ENCODE measurements at places on chromosomes 2 and 18.
A peak's percentile ranks its signal among the peaks of the same experiment; 100 is the strongest.

DNA sequence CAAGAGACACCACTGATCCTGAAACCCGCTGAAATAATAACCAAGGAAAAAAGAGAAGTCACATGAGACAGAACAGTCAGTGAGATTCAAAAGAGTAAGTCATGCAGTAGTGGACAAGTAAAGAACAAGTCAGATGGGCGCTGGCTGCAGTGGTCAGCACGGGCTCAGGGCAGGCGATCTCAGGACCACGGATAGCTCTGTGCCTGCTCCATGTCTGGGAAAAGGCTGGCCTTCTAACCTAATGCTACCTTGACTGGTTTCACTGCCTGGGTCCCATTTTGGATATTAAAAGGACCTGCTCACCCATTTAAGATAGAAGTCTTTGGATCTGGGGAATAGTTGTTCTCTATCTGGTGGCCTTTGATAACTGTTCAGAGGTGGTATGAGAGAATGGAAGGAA, 61.7 kb upstream of the LCLAT1 start:
- no peak for DNase-seq

GRCh38 chr18:75727456-75727855, 300.0 kb upstream of the SMIM21 start:
- DNase-seq: no peak

DNA sequence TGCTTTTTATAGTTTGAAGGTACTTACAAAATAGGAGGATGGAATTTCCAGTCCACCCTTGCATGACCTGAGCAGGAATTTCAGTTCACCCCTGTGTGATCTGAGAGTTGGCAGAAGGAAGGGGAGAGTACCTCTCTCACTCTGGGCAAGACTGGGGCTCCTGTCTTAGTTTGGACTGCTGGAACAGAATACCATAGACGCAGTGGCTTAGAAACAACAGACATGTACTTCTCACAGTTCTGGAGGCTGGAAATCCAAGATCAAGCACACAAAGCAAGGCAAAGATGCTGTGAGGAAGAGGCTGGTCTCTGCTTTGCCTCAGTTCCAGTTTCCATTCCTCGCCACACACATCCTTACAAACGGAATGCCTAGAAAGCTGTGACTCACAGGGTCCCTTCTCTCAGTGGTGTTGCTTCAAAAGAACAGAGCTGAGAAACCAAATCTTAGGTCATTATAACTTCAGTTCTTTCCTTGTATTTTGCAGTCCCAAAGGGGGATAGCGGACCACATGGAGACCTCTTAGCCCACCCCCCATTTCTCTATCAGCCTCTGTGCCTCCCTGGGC, 108.8 kb upstream of the HAAO start:
- DNase-seq: no peak

DNA sequence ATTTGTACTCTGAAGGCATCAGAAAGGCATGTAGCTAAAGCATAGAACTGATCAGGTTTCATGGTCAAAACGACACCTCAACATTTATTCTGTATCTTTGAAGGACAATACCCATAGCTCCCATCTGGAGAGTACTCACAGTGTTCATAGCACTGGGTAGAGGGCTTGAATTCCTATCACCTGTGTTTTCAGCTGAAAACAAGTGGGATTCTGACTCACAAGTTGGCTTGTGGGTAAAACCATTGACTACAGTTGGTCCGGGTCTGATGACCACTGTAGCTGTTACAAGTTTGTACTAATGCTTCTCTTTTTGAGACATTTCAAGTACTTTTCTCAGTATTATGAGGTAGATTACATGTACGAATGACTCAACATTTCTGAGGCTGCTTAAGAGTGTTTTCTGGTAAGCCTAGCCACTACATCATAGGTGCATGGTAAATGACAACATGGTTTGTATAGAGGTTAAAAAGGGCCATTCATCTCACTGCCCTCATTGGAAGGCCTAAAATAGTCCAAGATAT, 68.6 kb upstream of the PELI1 start:
- DNase-seq: no peak

DNA sequence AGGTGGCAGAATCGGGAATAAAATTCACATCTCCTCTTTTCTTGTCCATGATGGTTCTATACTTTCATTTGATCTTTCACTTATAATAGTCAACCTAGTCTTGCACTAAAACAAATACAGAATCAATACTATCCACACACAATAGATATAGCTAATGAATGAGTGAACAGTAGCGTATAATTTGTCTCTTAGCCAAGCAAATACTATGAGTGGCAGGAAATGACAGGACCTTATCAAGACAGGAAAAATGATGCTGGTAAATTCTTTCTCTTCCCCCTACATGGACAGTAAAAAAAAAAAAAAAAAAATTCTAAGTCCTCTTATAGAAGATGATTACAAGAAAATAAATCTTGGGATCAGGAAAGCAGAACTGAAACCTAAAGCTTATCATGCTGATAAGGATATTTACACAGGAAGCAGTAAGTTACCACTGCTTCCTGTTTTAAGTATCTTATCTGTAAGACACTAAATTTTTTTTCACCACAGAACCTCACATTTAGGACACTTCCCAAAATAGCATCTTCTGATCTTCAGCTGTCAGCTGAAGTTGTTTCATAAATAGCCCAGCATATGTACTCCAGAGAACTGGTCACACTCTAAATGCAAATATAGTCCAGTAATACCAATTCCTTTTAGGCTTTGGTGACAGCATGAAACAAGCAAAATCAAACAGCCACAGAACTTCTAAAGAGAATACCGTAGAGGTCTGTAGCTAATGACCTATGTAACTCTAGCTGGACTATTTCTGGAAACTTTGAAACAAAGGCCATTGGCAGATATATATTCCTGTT, 27.0 kb downstream of the IRS1 start:
- no peak for DNase-seq

DNA sequence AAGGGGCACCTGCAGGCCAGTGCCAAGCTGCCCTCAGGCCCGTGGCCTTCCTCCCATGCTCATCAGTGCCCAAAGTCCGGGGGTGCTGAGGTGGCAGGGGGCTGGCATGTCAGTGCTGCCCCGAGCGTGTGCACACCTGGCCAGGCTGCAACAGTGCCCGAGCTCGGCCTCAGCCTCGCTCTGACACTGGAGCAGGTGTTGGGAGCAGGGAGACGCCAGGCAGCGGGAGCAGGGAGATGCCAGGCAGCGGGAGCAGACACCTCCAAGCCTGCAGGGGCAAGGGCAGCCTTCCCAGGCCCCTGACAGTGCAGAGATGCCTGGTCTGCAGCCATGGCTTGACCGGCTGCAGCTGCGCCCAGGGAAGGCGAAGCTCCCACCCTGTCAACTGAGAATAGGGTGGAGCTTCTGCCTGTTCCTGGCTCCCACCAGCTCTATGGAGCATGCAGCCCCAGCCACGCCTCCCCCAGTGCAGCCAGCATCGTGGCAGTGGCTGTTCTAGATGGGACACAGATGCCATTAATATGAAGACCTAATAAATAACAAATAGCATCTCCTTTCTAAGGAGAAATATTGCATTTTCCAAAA, 82.4 kb downstream of the DTNB start:
- DNase-seq: peak; percentile 55

- no peak for DNase-seq
Measured at GRCh38 chr2:1609485-1610095, 134.7 kb downstream of the PXDN start.

- DNase-seq: no peak
Measured at GRCh38 chr18:30908381-30908780, 134.2 kb downstream of the DSC3 start.

DNA sequence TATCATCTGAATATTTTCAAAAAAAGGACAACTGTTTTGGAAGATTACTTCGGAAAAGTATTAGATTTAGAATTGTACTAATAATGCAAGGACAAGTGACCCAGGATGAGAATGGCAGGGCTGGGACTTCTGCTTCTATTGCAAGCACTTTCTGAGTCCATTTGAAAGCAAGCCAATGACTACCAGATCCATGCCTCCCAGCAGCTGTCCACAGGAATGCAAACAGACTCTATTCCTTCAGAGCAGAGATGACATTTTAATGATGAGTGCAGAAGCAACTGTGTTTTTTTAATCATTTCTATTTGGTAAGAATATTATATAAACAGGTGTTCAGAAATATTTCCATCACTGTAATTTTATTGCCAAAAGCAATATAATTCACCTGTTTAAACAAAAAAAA, 456.7 kb downstream of the SOX11 start:
- DNase-seq: no peak

DNA sequence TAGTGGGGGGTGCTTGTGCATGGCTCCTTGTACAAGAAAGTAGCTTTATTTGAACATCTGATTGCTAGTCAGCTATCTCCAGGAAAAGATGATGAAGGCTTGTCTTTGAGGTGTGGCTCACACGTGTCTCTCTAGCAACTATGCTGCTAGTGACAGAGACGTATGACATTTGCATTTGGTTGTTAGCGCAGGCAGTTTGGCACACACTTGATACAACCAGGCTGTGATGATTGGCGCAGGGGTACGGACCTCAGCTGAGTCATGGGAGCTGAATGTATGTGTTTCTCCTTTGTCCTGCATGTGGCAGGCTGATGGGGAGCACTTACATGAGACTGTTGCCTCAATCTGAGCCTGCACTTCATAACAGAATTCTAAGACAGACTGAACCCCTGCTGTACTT, 29.6 kb downstream of the PTCD3 start:
- peak; percentile 3 for DNase-seq

DNA sequence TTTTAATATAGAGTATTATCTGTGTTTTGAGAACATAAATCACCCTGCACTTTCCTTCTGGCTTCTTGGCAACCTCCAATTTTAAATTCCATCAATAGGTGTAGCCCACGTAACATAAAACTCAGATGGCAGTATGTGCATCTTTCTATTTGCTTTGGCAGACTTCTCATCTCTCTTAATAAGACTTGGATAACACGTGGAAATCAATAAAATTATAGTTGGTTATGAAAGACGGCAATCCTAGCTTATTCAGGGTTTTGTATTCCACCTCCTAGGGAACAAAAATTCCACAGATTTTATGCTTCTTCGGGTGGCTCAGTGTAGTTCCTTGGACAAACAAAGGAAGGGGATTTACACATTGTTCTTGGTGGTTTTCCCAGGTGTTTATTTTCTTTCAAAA, 299.3 kb downstream of the RND3 start:
- no peak for DNase-seq

DNA sequence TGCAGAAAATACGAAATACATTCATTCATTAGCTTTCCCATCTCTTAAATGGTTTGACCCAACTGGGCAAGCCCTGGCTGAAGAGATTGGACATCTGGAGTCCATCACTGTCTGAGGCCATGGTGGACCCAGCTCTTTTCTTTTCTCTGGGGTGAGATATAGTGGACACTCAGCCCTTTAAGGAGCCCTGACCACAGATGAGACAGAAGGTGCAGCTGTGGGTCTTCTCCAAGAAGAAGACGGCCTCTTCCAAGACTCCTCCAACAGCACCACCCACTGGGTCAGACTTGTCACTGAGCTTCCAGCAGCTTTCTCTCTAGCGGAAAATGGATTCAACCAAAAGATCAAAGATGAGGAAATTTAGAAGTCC, 27.2 kb downstream of the TWIST2 start:
- DNase-seq: no peak

GRCh38 chr2:121335294-121336290, 50.6 kb upstream of the TFCP2L1 start:
- no peak for DNase-seq

- no peak for DNase-seq
Measured at GRCh38 chr2:179951680-179952079, 55.4 kb downstream of the CWC22 start.

DNA sequence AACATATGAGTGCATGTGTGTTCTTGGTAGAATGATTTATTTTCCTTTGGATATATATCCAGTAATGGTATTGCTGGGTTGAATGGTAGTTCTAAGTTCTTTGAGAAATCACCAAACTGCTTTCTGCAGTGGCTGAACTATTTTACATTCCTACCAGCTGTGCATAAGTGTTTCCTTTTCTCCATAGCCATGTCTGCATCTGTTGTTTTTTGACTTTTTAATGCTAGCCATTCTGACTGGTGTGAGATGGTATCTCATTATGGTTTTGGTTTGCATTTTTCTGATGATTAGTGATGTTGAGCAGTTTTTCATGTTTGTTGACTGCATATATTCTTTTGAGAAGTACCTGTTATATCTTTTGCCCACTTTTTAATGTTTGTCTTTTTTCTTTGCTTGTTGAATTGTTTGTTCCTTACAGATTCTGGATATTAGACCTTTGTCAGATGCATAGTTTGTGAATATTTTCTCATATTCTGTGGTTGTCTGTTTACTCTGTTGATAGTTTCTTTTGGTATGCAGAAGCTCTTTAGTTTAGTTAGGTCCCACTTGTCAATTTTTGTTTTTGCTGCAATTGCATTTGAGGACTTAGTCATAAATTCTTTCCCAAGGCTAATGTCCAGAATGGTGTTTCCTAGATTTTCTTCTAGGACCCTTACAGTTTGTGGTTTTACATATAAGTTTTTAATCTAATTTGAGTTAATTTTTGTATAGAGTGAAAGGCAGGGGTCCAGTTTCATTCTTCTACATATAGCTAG, 17.6 kb upstream of the KCNE4 start:
- no peak for DNase-seq

DNA sequence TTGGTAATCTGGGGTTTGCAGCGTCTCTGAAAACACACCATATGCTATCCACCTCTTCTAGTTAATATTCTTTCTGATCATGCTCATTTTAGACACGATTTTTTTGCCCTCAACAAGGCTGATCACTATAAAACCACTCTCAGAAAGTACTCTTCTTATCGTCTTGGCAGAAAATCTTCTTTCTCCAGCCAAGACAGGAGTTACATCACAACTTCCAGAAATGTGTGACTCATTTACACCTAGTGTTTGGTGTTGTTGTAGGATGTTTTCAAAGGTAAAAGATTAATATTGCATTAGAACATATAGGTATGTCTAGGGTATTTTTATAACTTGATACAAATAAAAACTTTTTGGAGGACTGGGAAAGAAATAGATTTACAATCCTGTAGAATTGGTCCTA, 138.5 kb upstream of the NETO1 start:
- no peak for DNase-seq

GRCh38 chr2:118841828-118842461, 5.5 kb downstream of the EN1 start:
- no peak for DNase-seq

DNA sequence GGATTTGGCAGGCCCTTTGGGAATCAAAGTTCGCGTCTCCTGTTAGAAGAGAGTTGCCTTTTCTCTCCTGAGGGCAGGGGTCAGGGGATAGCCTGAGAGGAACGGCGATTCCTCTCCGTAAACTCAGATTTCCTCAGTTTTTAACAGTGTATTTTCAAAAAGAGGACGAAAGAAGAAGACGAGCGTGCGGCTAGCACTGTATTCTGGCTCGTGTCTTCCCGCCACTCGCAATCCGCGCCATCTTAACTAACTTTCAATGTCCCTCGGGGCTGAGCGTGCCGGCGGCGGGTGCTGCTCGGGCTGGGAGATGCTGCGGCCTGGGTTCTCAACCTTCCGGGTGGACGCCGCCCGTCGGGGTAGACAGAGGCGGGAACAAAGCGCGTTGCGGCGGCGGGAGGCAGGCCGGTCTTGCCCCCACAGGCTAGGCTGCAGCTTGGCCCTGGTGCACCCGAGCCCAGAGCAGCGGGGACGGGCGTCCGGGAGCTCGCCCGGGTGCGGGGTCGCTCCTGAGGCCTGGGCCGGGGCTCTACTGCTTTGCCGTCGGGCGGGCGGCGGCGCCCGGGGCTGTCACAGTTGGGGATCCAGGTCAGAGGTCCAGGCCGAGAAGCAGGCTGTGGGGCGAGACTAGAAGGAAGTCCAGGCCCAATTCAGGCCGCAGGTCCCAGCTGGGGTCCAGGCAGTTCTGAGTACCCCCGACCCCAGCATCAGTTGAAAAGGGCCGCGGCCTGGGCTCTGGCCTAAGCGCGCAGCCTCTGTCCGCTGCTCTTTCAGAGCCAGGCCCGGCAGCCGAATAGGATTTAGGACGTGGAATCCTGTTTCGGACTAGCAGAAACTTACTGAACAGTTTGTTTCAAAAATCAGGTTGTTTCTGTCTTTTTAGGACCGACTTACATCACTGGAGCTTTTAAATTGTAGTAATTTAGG, 11.8 kb downstream of the TBR1 start:
- no peak for DNase-seq

All from amygdala (tissue), 56 donors.